Activated naive CD4-positive, alpha-beta T cell treated with anti-CD3 and anti-CD28 coated beads, Interleukin-2, amount 50 U/mL, for 16 hours (primary cell): ENCODE measurements at places on chromosomes 3 and 15.

DNA sequence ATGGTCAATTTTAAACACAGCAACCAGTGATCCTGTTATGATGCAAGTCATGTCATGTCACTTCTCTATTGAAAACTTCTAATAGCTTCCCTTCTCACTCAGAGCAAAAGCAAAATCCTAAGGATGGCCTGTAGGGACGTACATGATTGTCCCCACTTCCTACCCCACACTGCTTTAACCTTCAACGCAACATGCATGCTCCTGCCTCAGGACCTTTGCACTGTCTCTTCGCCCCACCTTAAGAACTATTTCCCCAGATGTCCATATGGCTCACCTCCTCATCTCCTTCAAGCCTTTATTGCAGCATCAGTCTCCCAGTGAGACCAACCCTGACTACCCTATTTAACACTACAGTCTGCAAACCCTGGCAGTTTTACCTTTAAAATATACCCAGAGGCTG, 214.1 kb upstream of the CHRM5 start:
- no peak for DNase-seq

DNA sequence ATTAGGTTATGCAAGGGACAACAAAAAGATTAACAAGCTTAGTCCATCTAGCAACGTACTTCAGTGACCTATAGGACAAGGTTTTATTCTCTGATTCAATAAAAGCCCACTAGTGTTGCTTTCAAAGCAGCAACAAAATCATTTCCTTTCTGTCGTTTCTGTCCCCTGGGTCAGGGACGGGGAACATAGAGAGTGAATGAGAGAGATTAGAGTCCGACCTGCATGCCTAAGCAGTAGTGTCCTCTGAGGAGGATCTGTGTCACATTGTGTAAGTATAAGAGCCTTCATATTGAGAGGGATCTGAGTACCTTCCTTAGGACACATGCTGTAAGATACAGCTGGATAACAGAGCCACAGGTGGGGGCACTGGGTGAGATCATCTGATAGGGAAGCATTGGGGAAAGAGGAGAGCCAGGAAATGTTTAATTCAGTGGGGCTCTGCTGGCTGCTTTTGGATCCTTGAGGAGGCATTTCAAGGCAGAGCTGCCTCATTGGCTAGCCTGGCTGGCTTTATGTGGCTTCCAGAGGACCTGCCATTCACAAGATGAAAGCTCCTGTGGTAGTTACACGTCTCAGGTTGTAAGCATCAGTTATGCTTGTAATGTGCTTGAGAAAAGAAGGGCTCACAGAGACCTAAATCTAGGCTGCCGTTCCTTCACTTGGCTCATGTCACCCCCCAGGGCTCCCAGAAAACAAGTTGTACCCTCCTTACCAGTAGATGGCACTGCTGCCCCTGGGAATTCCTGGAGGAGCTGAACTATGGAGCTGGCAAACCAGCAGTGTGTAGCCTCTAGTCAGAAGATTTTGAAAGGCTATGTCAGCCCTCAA, 2.7 kb downstream of the TMEM108 start:
- DNase-seq = no peak

DNA sequence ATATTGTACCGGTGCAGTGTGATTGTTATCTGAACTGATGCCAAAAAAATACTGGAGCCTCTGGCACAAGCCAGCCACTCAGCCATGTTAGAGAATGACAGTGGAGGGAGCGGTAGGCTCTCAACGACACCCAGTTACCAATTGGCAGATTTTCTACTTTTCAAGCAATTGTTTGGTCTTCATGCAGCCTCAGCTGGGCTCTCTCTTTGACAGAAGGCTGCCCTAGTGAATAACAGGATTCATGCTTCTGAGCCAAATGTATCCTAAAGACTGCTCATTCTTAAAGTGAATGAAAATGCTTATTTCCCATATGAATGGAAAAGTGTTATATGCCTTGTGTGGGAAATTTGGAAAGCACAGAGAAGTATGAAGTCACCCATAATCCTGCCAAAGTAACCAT, 261.2 kb upstream of the TRIM42 start:
- DNase-seq = no peak

DNA sequence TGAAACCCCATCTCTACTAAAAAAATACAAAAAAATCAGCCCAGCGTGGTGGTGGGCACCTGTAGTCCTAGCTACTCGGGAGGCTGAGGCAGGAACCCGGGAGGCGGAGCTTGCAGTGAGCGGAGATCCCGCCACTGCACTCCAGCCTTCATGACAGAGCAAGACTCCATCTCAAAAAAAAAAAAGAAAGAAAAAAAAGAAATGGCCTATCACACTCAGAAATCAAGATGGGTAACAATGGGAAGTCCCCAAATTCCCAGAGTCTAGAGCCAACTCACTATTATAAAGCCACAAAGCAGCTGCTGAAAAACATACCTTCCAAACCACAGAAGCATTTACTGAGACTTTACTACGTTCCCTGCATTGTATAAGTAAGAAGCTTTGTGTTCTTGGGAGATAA, 7.5 kb downstream of the HDGFL3 start:
- DNase-seq = no peak

DNA sequence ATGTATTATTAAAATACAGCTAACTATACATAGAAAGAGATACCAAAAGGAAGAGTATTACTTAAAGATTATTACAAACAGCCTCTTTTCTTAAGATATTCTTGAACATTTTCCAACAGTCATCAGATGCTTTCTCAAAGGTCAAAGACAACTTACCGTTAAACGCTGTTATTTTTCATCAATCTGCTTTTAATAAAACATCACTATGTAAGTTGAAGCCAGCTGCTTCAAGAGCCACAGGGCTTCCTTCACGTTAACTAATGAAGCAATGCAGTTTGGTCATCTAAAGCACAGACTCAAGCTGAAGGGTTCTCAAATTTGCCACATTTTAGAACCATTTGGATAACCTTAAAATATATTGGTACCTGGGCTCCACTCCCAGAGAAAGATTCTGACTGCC, 578.8 kb downstream of the ROBO2 start:
- DNase-seq = no peak
